Fibroblast of skin of right quadriceps (primary cell): ENCODE measurements at places on chromosomes 3 and 15.
A peak's percentile ranks its signal among the peaks of the same experiment; 100 is the strongest.

DNA sequence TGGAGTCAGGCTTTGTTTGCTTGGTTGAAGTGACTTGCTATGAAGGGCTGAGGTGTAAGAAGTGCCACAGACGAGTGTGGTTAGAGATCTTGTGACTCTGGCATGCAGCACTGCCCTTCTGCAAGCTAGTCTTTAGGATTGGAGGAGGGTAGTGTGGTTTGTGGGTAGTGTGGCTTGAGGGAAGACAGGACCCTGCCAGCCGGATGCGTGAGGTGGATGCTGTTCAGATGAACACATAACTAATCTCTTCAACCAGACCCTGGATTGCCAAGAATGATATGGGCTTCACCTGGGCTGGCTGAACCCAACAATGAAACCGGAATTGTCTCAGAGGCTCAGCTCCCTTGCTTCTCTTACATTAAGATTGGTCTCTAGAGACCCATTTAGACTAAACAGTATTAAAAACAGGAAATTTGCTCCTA, 32.7 kb downstream of the STARD9 start:
- DNase-seq: peak; percentile 13

DNA sequence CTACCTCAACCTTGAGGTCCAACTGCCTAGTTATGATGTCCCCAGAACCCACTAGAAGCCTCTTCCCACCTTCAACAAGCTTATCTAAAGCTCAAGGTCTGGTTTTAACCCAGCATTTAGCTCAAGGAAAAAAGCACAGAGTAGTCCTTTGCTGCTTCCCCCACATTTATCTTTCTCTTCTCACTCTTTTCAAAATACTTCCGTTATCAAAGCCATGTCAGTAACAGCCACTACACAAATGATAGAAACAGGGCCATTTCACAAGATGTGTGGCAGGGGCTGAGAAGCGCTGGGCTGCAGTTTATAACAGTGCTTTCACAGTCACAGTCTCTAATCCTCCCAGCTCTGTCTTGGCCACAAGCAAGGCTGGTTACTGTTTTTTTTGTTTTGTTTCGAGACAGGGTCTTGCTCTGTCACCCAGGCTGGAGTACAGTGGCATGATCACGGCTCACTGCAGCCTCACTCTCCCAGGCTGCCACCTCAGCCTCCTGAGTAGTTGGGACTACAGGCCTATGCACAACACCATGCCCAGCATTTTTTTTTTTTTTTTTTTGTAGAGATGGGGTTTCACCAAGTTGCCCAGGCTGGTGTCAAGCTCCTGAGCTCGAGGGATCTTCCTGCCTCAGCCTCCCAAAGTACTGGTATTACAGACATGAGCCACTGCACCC, 218.8 kb downstream of the OSBPL10 start:
- DNase-seq: no peak

DNA sequence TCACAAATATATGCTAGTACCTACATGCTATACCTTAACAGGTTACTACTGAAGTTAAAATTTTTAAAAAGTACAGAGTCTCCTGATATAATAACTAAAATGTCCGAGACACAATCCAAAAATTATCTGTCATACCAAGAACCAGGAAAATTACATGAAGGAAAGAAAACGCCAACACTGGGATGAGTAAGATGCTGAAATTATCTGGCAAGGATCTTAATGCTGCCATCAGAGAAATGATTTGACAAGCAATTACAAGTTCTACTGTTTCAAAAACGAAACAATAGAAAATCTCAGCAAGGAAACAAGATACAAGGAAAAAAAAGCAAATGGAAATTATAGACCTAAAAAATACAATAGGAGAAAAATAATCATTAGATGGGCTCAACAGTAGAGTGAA, 92.5 kb downstream of the UBE3A start:
- no peak for DNase-seq

GRCh38 chr3:122168044-122168443, 15.4 kb upstream of the CASR start:
- no peak for DNase-seq

DNA sequence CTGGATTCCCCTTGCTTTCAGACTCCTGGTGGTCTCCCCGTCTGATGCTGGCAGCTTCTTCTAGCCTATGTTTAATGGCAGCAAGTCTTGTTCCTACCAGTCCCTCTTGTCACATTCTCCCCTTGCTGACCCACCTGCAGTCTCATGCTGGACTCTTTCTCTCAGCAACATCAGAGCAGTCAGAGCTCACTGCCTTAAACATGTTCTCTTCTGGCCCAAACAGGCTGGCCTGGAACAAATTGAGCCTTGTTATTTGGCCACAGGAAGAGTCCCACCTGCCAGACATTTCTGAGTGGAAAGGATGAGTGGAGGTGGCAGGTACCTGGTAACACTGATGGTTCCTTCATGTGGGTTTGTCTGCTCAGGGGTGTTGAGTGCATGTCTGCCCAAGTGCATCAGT, 59.2 kb upstream of the APEH start:
- DNase-seq: no peak

DNA sequence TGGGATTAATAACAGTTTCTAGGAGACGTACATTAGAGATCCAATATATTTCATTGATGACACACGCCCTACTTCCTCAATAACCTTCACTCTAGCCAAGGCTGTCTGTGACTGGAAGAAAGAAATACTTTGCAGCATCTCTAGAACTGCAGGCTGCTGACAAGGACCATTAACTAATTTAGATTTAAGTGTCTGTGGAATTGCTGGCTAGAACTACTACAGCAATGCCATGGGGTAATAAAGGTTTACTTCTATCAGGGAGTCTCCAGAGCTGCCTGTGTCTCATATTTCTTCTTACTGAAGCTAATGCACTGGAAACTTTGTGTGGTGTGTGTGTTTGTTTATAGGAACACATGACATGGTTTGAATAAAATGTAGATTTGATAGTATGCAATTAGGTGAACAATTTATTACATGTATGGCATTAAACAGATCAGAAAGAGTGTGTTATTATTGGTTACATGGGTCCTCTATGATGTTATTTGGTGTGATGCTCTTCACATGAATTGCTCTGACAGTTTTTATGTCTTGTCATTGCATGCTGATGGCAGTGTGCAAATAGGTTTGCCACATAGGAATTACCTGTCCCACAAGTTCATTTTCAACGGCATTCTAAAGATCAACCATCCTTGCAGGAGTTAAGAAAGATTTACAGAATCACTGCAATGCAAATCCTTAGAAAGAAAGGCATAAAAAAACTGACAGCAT, 916.2 kb upstream of the CADM2 start:
- no peak for DNase-seq

DNA sequence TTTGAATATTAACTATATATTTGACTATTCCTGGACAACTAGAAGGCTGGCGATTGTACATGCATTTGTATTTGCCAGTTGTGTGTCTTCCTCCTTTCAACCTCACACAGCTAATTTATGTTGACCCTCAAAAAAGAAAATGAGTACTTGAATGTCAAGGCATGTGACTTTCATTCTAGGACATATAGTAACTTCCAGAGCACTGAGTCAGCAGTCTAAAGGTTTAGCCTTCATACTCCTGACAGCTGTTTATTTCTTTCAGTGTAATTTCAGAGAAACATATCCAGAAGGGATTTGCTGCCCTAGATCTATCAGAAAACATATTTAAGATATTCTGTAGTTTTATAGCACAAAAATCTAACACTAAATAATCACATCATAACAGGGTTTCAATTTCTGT, 74.6 kb upstream of the GOLGA8J start:
- no peak for DNase-seq

- DNase-seq: no peak
Observed at GRCh38 chr3:71061581-71061980, 521.9 kb downstream of the FOXP1 start.

- peak; percentile 70 for DNase-seq
Observed at GRCh38 chr15:41557673-41558399, 1.2 kb upstream of the TYRO3 start.

DNA sequence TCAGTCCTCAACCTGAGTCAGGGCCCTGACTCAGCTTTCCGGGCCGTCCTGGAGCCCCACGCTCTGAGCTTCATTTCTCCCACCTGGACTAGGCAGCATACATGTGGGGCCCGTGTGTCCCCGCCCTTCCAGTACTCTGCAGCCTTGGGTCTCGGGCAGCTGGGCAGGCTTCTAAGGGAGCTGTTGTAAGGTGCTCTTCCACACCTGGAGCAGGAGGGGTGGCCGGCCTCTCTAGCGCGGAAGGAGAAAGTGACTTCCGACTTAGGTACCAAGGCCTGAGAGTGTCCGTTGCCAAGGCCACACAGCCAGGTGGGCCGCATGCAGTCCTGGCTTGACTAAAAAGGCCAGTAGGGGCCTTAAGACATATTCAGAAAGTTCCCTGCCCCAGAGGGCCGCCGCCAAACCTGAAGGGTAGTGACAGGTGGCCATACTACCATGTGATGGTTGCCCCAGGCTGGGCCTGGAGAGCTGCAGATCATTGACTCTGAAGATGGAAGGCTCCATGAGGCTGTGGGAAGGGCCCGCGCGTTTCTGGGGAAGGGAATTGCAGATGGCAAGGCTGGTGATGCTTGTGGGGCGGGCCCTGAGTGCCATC, 9.4 kb upstream of the SEMA3B start:
- DNase-seq: no peak
